SK-N-SH (cell line): ENCODE measurements at places on chromosomes 1 and 21. TPM values are rescaled to one million over a fixed set of nuclear protein-coding genes. Genes with fewer than 3 reads are reported as not detected.

GRCh38 chr1:246602194-246602593 is 35.9 kb downstream of the CNST start:
- no peak for DNase-seq

Gene LELP1
- polyA plus RNA-seq, result not detected in 2 replicates

- peak; percentile 2 for DNase-seq
Observed at GRCh38 chr1:176517484-176517883, 54.5 kb downstream of the PAPPA2 start.

- no peak for DNase-seq
Observed at GRCh38 chr1:155900161-155900560, 11.0 kb downstream of the RIT1 start.

DNA sequence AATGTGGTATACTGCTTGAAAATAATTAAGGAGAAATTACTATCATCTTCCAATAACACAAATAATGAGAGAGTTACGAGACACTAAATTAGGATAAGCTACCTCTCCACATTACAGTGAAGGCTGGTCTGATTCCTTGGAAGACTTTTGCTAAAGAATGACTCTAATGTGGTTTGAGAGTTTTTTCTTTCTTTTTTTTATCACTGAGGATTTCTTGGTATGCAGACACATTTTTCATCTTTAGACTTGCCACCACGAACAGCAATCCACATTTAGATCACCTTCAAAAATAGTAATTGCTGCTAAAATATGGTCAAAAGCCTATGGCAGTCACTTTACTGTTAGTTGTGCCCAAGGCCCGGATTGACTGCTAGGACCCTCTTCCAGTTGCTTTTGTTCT is 16.6 kb upstream of the TMEM35B start:
- DNase-seq, result no peak

DNA sequence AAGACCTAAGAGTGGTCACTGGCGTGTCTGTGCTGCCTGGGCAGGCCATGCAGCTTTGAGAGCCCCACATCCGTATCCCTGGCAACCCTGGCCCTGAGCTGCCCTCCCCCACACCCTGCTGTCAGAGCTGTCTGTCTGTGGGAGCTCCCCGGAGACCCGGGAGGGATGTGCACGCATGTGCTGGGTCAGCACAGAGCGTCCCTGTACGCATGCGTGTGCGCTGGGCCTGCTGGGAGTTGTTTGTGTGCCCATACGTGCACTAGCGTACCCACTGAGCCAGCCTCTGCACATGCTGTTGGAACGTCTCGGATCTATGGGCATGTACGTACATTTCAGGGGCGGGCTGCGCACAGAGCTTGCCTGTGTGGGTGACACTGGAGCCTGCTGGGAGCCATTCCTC is 89.3 kb downstream of the EPHB2 start:
- no peak for DNase-seq

DNA sequence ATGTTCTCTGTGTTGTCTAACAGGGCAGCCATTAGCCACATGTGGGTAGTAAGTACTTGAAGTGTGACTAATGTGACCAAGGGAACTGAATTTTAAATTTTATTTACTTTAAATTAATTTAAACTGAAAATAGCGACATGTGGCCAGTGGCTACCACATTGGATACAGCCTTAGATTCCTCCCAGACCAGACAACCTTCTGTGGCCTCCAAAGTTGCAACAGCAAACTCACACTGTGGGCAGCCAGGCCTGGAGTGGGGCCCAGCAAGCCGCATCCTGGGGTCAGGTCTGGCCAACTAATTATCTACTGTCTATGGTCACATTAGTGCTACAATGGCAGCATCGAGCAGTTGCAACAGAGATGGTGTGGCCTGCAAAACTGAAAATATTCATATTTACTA is 11.7 kb downstream of the EIF2D start:
- DNase-seq, result no peak

DNA sequence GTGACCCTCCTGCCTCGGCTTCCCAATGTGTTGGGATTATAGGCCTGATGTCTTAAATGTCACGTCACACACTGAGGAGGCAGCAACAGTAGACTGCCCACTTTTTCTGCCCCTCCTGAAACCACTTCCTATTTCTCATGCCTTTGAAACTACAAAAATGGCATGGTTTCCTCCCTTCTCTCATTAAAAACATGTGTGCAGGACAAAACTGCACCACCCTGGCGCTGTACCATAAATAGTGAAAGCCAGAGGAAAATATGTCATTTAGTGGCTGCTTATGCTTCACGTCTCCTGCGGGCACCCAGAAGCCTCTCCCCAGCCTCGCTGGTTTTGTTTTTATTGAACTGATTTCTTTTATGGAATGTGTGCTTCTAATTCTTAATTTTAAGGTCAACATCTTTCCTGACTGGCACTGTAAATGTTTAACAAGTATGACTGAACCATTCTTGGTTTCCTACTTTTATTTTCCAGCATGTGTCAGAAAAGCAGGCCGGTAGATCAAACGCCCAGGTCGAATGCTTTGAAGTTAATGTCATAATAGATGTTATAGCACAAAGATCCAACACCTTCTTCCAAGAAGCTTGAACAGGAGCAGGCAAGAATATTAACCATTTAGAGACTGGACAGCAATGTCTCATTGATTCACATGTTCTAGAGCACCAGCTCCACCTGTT is 59.6 kb upstream of the C1orf87 start:
- peak; percentile 3 for DNase-seq

- DNase-seq, result no peak
Observed at GRCh38 chr21:31476263-31477022, 132.4 kb upstream of the TIAM1 start.

- no peak for DNase-seq
Observed at GRCh38 chr1:65440915-65441314, 20.4 kb downstream of the LEPR start.

DNA sequence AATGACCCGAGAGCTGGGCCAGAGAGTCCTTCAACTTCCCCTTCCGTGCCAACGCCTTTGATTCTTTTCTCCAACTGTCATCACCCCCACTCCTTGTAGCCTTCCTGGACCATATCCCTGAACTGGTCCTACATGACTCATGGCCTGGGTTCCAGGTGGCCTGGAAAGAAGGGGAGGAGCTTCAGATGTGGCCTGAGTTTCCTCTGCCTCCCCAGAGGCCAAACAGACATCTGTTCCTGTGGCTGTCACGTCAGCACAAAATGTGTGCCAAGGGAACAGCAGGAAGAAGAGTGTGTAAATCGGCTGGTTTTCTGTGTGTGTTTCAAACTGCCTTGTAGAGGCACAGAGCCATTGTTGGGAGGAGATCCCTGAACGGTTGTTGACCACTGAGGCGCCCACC is 24.9 kb upstream of the KIRREL1 start:
- no peak for DNase-seq

Gene TMEM61
- not detected in 2 replicates for polyA plus RNA-seq

DNA sequence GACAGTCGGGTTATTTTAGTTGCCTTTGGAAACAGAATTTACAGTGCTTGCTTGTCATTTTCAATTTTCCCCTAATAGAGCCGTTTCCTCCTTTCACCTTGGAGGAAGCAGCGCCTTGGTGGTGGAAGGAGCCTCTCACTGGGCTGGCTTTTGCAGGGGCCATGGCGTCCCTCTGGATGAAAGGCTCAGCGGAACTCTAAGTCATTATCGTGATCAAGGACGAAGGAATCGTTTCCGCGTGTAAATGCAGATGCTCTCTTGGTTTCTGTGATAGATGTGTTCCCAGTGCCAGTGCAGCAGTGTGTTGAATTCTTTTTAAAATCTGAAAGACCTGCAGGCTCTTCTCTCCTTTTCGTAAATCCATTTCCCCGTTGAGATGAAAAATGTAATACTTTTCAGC is 126.2 kb upstream of the LMO4 start:
- no peak for DNase-seq

Gene ARV1
- 26.7 and 34.7 TPM in 2 replicates for polyA plus RNA-seq

Gene S100A7
- not detected in 2 replicates for polyA plus RNA-seq

GRCh38 chr21:40575976-40576375 is 271.0 kb downstream of the DSCAM start:
- no peak for DNase-seq

- no peak for DNase-seq
Observed at GRCh38 chr1:48523558-48523957, 51.6 kb upstream of the SPATA6 start.

DNA sequence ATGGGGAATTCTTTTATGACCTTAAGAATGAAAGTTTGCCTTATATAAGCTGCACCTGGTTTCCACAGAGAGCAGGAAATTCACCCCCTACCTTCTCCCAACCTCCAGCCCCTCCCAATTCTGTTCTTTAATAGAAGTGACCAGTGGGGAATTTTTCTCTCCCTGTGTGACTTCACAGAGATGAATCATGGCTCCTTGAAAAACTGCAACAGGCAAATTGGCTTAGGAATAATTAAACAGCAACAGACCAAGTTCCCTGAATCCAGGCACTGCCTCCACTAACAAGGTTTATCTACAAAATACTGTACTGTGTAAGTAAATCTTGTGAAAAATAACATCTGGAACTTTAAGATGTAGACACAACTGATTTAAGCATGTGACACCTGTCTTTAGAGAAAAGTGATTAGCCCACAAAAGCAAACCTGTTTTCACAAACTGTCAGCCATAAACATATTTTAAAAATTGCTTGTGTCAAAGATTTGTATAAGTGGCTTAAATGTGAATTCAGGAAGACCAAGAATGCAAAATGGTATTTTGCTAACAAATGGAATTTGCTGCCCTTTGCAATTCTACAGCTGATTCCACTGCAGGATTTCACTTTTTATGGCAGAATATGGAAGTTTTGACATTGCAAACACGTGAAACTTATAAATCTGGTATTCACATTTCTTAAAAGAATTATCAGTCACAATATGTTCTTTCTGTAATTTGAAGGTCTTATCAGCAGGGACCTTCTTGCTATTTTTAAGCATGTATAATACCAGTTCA is 54.0 kb downstream of the ALG14 start:
- no peak for DNase-seq

DNA sequence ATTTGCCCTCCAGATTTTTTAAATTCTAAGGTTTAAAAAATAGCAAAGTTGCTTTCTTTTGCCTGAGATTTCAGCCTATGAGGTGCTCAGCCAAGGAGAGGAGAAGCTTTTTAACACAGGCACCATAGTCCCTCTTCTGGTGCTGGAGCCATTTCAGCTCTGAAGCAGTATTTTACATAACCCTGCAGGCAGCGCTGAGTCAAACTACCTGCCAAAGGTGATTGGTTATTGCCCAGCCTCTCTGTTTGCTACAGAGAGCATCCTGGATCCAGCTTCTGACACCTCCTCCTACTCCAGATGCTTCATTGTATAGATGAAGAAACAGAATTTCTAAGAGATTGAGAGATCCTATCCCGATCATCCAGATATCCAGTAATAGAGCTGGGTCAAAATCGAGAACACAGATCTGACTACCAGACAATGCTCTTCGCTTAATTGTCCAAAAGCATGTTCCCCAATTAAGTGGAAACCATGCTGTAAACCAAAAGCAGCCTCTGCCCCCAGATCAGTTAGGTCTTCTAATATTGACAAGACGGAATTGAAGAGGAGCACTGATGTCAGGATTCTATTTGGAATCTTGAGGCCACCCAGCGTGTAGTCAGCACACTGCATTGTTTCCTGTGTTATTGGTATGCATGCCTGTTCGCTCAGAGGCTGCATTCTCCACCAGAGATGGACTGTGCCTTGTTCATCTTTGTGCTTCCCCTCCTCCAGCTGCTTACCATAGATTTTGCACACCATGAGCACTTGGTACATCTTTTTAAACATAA is 22.1 kb downstream of the RGS8 start:
- no peak for DNase-seq

GRCh38 chr21:33750017-33750416 is 107.7 kb downstream of the ITSN1 start:
- no peak for DNase-seq

- DNase-seq, result peak; percentile 65
Observed at GRCh38 chr1:47424336-47424982, 8.4 kb downstream of the FOXE3 start.

DNA sequence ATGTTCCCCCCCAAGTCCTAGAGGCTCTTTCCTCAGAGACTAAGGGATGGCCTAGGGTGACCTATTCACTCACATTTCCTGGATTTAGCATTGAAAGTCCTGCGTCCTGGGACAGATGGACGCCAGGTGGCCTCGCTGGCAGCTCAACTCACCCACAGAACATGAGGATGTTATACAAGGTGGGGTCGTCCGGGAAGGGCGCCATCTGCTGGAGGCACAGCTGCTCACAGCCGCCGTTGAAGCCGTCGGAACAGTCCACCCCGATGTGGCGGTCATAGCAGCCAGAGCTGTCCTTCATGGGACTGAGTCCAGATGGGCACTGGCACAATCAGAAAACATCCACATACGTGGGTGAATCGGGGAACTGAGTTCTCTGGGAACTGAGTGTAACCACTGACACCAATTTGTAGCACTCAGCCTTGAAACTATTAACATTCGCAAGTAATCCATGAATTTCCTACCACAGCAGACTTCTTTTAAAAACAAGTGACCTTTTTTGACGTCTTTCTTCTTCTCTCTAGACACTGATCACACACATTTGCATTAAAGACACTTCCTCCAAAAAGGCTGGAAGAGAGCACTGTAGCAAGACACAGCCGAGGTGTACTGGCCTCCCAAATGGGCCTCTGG is 215.4 kb downstream of the ASTN1 start:
- peak; percentile 49 for DNase-seq

- no peak for DNase-seq
Observed at GRCh38 chr1:71083271-71083670, 2.4 kb upstream of the ZRANB2 start.

Gene FCRL6
- polyA plus RNA-seq, result not detected in 2 replicates

GRCh38 chr1:2882966-2883696 is 81.6 kb upstream of the TTC34 start:
- peak; percentile 50 for DNase-seq

DNA sequence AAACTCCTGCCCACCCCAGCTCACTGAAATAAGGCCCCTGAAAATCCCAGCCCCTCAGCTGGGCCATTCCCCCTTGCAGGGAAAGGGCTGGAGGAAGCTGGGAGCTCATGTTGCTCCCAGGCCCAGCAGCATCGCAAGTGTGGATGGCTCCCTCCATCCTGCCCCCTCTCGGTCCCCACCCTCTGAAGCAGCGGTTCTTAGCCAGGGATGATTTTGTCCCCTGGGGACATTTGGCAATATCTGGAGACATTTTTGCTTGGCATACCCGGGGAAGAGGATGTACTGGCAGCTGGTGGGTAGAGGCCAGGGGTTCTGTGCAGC is 56.8 kb downstream of the PSMG1 start:
- DNase-seq, result no peak

- DNase-seq, result no peak
Observed at GRCh38 chr1:153250166-153250565, 9.3 kb upstream of the LORICRIN start.

Gene CCDC17
- 0.31 and 0.41 TPM in 2 replicates for polyA plus RNA-seq

- no peak for DNase-seq
Observed at GRCh38 chr1:153343811-153344717, 4.6 kb downstream of the PGLYRP4 start.

GRCh38 chr21:35770101-35770945 is 290.0 kb downstream of the SETD4 start:
- no peak for DNase-seq
